M059J (cell line): ENCODE measurements at places on chromosomes 5 and 9.
A peak's percentile ranks its signal among the peaks of the same experiment; 100 is the strongest.

GRCh38 chr5:61207884-61208283 lies 45.6 kb upstream of the SMIM15 start:
- no peak for DNase-seq

GRCh38 chr9:137918331-137919094 lies 40.9 kb downstream of the CACNA1B start:
- DNase-seq: no peak

- peak; percentile 70 for DNase-seq
Measured at GRCh38 chr9:124941679-124942561, 1.0 kb upstream of the GOLGA1 start.

GRCh38 chr9:20684875-20685696 lies 1.0 kb downstream of the FOCAD start:
- DNase-seq: peak; percentile 72

DNA sequence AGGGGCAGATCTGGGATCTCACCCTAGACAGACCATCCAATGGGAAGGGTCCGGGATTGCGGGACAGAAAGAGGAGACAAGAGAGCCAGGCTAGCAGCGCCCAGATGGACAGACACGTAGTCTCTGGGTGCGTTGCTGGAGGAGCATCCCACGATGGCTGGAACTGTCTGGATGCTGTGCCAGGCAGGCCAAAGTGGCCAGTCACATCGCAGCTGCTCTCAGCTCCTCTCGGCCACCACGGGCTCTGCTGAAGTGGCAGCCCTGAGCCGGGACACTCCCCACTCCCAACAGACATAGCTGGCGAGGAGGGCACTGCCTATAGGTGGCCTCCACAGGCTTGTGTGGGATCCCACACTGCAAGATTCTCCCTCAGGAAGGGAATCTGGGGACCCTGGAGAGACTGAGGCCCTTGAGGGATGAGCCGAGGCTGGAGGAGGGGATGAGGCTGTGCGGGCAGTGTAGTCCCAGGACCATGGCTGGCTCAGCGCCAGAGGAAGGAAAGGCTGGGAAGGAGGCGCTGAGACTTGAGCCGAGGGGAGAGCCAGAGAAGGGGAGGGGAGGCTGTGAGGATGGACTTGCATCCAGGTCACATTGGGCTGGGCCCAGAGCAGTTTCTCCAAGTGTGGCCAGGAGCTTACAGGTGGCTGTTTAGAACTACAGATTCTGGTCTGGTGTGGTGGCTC lies 10.3 kb upstream of the WDR5 start:
- DNase-seq: no peak

DNA sequence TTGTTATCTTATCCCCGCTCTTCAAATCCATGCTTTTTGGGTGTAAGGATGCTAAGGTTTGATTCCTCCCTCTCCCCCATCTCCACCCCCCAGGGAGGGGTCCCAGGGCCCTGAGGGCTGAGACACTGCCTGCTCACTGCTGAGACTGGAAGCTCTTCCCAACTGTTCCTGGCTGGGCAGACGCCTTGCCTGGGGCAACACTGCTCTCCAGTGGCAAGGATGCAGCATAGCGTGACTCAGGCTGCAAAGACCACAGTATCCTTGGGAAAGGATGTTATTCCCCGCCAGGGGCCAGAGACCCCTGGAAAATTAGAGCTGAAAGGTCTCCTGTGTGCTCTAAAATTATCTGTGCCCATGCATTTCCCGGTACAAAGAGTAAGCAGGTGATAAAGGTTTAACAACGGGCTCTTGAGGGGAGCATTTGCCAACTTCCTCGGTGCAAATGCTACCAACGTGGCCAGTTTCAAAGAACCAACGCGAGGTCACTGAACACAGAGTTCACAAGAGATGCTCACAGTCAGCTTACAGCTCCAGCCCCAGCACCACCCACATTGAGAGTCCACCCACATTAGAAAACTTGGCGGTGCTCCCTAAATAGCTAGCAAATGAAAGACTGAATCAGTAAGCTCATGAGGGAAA lies 271.9 kb downstream of the NSG2 start:
- peak; percentile 63 for DNase-seq

- peak; percentile 14 for DNase-seq
Measured at GRCh38 chr5:171484460-171484899, 65.0 kb downstream of the FGF18 start.

- DNase-seq: peak; percentile 22
Measured at GRCh38 chr9:110994771-110995241, 43.5 kb downstream of the LPAR1 start.

GRCh38 chr9:112378328-112379176 lies 1.4 kb upstream of the HSDL2 start:
- peak; percentile 48 for DNase-seq

- DNase-seq: no peak
Measured at GRCh38 chr5:50301756-50302155, 139.3 kb downstream of the EMB start.

GRCh38 chr5:65190328-65191053 lies 291.2 kb downstream of the ADAMTS6 start:
- DNase-seq: peak; percentile 91

GRCh38 chr5:64814073-64814472 lies 45.3 kb downstream of the CWC27 start:
- no peak for DNase-seq

- no peak for DNase-seq
Measured at GRCh38 chr5:135116160-135116561, 82.1 kb upstream of the PITX1 start.

GRCh38 chr5:145939540-145940065 lies 3.2 kb downstream of the SH3RF2 start:
- no peak for DNase-seq

GRCh38 chr9:95116002-95116807 lies 201.3 kb downstream of the FANCC start:
- DNase-seq: no peak
